ENCODE measurements at places on chromosomes 2 and 18.

DNA sequence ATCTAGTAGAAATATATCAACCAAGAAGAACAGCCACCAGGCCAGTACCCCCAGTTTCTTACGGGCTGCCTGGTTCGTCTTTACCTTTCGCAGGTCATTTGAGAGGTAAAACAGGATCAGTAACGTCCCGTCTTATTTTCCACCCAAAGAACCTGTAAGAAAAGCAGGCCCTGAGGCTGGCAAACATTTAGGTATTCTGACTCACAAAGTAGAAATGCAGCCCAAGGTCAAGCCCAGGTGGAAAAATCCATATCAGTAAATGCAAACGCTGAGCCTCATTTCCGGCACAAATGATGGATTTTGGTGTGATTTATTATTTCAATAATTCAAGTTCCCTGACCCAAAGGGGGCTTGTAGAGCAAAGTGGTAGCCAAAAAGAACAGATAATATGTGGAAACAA lies 171.2 kb downstream of the ZNF516 start:
- DNase-seq: no peak

- DNase-seq: no peak
These were observed 5.4 kb downstream of the ARHGAP28 start for GRCh38 chr18:6734726-6735430.

GRCh38 chr2:151197184-151198108 lies 64.2 kb downstream of the RBM43 start:
- no peak for DNase-seq

DNA sequence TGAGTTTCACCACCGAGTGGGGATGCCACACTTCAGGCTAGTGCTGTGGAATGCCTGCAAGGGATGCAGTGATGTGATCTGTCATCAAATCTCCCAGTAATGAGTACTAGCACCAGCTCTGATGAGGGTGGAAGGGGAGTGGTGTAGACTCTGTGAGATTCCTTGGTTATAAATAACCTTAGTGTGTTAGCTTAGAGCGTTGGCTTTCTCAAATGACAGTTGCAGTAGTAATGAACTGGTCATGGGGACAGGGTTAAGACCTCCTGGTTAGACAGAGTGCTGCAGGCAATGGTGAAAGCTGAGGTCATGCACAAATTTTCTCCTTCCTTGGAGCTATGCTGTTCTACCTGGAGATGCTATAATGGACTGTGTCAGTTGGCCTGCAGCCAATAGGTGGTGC lies 1063.4 kb upstream of the CRIM1 start:
- DNase-seq: no peak

- no peak for DNase-seq
These were observed 76.7 kb downstream of the FAM210A start for GRCh38 chr18:13649397-13650390.
